Psoas muscle (tissue), 8 donors: ENCODE measurements at places on chromosomes 3 and 15. TPM values are rescaled to one million over a fixed set of nuclear protein-coding genes. Genes with fewer than 3 reads are reported as not detected.

KIF23 gene
- 0.25 TPM for total RNA-seq

- no peak for DNase-seq
Measured at GRCh38 chr15:31552482-31553099, 226.0 kb downstream of the KLF13 start.

- DNase-seq, result no peak
Measured at GRCh38 chr15:77355321-77355720, 64.6 kb downstream of the PEAK1 start.

PPP1R14D gene
- total RNA-seq, result not detected

GRCh38 chr3:194212161-194212844, 76.4 kb downstream of the HES1 start:
- DNase-seq, result no peak

SV2B gene
- 3.9 TPM for total RNA-seq

TMIE gene
- 0.38 TPM for total RNA-seq

DNA sequence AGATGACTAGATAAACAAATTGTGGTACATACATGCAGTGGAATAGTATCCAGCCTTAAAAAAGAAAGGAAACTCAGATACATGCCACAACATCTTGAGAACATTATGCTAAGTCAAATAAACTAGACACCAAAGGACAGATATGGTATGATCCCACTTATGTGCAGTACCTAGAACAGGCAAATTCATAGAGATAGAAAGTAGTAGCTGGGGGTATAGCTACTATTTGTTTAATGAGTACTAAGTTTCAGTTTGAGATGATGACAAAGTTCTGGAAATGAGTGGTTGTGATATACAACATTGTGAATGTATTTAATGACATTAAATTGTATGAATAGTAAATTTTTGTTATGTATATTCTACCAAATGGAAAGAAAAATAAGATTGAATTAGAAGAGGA, 477.2 kb upstream of the CFAP20DC start:
- no peak for DNase-seq

TAGLN3 gene
- total RNA-seq, result not detected

REC114 gene
- not detected for total RNA-seq

DNA sequence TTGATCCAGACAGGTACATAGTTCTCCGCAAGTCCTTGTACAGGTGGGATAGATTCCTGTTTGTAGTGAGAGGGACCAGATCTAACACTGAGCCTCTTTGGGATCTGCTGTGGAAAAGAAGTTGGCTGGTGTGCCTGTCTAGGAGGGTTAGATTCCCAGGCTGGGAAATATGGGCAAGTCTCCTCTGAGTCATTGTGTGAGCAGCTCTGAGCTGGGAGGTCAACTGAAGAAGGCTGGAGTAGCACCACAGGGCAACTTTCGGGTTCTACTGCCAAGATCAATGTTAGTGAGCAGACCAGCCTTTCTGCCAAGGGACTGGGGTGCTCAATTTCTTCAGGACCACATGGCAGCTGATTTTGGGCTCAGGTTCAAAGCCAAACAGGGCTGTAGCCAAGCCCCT, 33.4 kb downstream of the CLDN1 start:
- DNase-seq, result no peak

DNA sequence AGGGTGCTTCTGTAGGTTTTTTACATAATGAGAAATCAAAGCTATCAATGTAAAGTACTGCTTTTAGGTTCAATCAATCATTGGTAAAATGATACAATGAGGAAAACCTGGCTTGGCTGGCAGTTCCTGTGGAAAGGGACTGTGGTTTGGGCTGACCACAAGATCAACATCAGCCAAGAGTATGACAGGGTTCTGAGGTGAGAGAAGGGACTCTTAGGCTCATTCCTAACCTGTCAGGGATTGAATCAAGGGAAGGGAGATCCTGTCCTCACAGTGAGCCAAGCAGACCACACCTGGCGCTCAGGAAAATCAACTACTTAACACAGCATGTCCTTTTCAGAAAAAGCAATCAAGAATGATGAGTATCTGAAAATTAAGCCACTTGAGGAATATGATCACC, 111.1 kb downstream of the MAGI1 start:
- DNase-seq, result no peak

MGLL gene
- 85.6 TPM for total RNA-seq

- no peak for DNase-seq
Measured at GRCh38 chr15:78778422-78778821, 32.8 kb downstream of the ADAMTS7 start.

DNA sequence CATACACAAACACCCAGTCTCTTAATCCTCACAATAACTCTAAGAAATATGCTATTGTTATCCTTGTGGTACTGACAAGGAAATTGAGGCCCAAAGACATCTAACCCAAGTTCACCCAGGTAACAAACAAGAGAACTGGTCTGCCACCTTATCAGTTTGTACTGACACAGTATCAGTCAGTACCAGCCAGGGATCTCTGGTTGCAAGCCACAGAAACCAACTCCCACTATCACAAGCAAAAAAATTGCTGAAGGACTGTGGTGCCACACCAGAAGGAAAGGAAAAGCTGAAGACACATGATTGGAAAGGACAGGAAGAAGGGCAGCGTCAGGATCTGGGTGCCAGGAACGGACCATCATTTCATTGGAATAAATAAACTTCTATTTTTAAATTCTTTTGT, 63.8 kb upstream of the GLCE start:
- no peak for DNase-seq

SLC15A2 gene
- 0.52 TPM for total RNA-seq

IGDCC3 gene
- total RNA-seq, result not detected

PAK6 gene
- 0.56 TPM for total RNA-seq

- no peak for DNase-seq
Measured at GRCh38 chr3:88005066-88005465, 53.7 kb downstream of the CGGBP1 start.

GRCh38 chr15:57363661-57364060, 12.6 kb upstream of the CGNL1 start:
- DNase-seq, result no peak
